Stimulated activated CD8-positive, alpha-beta memory T cell treated with anti-CD3 and anti-CD28 coated beads, Interleukin-2, amount 100 ng/mL, for 1 hour (primary cell): ENCODE measurements at places on chromosomes 2 and 18.

- DNase-seq = no peak
Observed at GRCh38 chr2:113268621-113269360, 9.9 kb downstream of the PAX8 start.

DNA sequence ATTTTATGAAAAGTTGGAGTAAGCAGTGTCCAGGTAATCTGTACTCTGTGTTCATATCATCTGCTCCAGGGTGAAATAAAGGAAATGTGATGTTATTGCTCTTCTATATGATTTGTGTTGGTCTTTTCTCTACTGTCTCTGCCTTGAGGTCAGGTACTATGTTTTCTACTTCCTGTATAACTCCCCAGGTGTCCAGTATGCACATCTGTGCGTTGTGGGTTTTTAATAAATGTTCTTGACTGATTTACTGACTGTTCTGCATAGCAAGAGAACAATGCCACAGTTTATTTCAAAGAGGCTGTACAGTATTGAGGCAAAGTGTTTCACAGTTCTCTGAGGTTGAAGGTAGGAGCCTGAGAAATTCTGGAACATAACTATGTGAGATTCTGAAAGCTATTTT is 89.7 kb downstream of the BABAM2 start:
- no peak for DNase-seq

DNA sequence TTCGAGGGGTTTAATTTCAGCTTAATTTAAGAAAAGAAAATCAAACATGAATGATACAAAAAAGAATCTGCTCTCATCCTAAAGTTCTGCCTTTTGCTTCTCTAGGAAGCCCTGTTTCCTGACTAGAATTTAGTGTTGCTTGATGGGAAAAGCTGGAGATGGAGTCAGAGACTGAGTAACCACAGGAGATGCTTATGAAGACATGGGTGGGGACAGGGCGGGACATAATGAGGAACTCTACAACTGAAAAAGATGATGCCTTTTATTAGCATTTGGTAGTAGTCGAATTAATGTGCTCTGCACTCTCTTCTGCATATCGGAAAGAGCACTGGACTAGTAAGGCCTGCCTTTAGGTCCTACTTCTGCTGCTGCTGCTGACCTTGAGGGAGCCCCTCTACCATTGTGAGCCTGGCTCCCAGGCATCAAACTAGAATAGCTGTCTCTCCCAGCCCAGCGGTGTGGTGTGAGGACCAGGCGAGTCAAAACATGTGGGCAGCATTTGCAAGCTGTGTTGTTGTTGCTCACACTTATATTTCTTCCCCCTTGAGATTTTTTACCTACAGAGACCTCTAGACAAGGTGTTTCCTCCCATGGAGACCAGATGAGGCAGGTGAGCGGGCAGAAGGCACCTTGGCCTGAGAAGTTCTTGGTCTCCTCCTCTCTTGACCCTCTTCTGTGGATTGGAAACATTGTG is 61.5 kb downstream of the INPP4A start:
- DNase-seq = no peak

- no peak for DNase-seq
Observed at GRCh38 chr2:188751816-188752215, 222.4 kb upstream of the COL3A1 start.

DNA sequence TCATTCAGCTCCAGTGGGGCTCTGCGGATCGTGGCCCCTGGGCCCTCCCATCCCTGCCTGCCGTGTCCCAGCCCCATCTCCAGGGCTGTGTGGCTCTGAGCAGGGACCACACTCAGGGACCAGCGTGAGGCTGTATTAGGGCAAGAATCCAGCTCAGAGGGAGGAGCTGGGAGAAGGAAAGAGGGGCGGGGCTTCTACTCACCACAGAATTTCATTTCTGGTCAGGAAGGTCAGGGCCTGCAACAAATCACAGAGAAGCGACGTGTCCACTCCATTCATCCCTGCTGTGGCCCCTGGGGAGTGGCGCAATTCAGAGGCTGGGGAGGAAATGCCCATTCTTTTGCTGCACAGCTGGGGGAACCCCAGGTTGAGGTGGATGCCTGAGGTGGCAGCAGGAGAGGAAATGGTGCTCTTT is 828 bp downstream of the CIB4 start:
- no peak for DNase-seq

DNA sequence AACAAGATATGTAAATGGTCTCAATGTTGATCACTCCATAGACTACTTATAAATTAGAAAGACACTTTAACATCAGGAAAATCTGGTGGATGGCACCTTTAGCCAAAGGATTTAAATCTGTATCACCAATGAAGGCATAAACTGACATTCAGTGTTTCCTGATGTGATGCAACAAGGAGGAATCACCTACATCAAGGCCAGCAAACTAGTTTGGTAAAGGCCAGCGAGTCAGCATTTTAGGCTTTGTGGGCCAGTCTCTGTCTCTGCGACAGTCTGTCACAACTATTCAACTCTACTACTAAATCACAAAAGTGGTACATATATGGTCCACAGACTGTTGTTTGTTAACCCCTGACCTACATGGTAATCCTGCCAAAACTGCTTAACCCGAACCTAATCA is 33.3 kb downstream of the C2orf76 start:
- DNase-seq = no peak

DNA sequence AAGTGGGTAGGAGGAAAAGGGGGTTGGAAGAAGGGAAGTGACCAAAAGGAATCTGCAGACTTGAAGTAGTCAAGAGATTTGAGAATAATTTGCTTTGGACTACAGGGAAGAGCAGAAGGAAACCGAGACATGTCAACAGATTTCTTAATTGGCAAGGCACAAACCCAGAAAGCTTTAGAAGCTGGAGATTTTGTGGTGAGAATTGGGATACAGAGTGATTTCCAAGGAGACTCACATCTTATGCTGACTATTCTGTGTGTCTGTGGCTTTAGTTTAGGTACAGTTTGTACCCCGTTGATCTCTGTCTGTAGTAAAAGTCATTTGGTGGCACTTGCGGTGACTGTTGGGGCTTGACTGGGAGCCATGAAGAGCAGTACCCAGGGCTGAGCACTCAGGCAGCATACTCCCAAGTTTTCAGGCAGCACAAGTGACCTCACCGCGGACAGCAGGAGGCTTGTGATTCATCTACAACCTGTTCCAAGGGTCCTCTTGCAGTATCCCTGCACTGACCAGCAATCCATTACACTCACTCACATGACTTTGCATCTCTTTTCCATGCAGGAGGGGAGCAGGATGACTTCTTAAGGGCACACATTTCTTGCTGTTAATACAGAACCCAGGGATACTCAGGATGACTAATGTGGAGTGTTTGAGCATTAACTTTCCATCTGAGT is 97.1 kb upstream of the TNP1 start:
- no peak for DNase-seq

GRCh38 chr2:102509749-102510148 is 36.7 kb downstream of the SLC9A4 start:
- no peak for DNase-seq

- no peak for DNase-seq
Observed at GRCh38 chr2:76870581-76870980, 651.6 kb downstream of the LRRTM4 start.

DNA sequence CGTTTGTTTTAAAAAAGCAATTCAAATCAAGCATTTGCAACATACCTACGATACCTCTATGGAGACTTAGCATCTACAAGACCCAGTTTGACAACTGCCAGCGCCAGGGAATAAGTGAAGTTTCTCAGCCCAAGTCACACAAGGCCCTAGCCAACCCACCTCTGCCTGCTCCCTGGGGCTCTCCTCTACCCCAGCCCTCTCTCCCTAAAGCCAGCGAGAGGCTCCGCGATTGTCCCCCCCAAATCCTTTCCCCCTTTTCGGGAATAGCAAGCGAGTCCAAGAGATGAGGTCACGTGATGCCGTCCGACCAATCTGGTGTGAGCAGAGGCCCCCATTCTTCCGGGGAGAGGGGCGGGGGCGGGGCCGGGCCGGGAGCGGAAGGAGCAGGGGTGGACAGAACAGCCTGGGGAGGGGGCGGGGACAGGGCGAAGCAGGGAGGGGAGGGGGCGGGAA is 102.2 kb upstream of the RAB6C start:
- DNase-seq = peak; percentile 75

- DNase-seq = no peak
Observed at GRCh38 chr18:49993299-49993698, 180.0 kb upstream of the ACAA2 start.

DNA sequence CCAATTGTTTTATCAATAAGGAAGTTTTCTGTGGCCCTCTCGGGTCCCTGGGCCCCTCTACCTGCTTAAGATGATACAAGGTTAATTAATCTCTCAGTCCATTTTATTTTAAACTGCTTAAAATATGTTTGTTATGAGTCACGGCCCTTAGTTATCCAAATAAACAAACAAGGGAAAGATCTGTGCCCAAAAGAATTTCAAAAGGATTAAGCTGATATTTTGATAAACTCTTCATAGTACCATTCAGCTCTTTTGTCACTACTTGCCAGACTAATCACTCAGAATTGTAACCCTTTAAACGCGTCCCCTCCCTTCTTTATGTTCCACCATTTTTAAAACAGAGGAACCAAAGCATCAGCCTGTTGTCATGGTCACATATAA is 144.7 kb upstream of the STK17B start:
- no peak for DNase-seq

GRCh38 chr18:25243257-25243656 is 108.7 kb downstream of the ZNF521 start:
- DNase-seq = no peak

DNA sequence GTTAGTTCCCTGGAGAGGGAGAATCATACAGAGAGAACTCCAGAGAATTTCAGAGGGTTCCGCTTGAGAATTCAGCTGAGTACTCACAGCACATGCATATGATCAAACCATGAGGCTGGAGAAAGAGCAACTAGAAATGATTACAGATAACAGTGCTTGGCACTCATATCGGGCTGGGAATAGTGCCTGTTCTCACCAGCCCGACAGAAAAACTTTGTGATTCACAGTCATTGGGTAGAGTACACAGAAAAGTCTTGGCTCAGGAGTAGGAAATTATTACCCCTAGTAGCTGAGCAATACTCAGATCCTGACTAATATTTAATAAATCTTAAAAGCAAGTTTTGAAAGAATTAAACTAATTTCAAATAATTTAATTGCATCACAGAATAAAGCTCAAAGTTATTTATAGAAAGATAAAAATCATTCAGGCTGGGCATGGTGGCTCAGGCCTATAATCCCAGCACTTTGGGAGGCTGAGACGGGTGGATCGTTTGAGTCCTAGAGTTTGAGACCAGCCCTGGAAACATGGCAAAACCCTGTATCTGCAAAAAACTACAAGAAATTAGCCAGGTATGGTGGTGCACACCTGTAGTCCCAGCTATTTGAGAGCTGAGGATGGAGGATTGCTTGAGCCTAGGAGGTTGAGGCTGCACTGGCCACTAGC is 6.8 kb downstream of the WDPCP start:
- DNase-seq = no peak

DNA sequence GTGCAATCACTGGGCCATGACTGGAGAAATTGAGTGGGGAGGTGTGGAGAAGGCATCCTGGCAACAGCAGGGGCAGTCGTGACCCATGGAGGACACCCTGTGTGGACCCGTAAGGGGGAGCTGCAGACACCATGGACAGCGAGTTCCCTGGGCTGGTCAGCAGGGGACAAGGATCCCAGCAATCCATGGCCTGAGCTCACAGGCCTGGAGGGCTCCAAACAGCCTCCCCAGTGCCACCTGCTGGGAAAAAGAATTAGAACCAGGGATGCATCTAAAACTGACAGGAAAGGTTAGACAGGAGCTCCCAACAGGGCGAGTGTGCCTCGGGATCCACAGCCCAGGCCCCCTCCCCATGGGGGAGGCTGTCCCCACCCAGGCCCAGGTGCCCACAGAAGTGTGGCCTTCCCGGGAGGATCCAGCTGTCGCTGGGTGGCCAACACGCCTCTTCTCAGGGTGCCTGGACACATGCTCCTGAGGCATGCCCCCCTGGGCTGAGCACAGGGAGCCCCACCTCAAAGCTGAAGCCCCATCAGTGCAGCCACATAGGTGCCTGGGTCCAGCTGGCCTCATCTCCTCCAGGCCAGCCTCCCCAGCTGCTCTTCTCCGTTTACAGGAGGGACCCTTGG is 20.5 kb upstream of the KIF1A start:
- DNase-seq = no peak

- DNase-seq = no peak
Observed at GRCh38 chr2:40851661-40852060, 399.8 kb upstream of the SLC8A1 start.

DNA sequence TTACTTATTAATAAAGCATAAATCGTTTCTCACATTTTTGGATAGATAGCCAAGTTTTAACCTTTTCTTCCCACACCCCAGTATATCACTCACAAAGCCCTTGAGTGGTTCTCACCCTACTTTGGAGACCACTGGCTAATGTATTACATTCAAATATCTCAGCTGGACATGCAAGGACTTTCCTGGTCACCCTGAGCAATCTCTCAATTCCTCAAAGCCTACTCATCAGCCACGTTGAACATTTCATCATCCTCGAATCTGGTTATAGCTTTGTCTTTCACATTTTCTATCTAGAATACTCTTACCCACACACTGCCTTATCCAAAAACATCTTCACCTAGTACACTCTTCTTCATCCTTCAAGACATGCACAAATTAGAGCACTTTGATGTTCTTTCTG is 71.1 kb upstream of the MAPRE2 start:
- DNase-seq = no peak
